Small intestine (tissue), 16 donors: ENCODE measurements at places on chromosomes 6 and 20. TPM values are rescaled to one million over a fixed set of nuclear protein-coding genes. Genes with fewer than 3 reads are reported as not detected.

DNA sequence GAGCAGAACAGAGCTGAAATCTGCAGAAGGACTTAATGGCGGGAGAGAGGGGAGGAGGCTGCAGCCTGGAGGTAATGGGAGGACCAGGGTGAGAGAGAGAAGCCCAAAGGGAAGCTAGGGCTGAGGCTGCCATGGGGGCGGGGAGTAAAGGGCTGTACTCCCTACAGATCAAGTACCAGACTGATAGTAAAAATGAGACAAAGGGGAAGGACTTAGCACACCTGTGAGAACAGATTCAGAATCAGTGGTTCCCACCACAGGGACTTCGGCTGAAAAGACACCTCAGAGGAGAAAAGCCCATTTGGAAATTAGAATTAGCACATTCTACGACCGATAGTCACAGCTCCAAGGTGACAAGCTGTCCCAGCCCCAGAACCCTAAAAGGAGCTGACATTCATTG lies 6.4 kb upstream of the TBXT start:
- DNase-seq: no peak

- DNase-seq: no peak
Observed at GRCh38 chr6:77715588-77715987, 62.7 kb downstream of the MEI4 start.

DNA sequence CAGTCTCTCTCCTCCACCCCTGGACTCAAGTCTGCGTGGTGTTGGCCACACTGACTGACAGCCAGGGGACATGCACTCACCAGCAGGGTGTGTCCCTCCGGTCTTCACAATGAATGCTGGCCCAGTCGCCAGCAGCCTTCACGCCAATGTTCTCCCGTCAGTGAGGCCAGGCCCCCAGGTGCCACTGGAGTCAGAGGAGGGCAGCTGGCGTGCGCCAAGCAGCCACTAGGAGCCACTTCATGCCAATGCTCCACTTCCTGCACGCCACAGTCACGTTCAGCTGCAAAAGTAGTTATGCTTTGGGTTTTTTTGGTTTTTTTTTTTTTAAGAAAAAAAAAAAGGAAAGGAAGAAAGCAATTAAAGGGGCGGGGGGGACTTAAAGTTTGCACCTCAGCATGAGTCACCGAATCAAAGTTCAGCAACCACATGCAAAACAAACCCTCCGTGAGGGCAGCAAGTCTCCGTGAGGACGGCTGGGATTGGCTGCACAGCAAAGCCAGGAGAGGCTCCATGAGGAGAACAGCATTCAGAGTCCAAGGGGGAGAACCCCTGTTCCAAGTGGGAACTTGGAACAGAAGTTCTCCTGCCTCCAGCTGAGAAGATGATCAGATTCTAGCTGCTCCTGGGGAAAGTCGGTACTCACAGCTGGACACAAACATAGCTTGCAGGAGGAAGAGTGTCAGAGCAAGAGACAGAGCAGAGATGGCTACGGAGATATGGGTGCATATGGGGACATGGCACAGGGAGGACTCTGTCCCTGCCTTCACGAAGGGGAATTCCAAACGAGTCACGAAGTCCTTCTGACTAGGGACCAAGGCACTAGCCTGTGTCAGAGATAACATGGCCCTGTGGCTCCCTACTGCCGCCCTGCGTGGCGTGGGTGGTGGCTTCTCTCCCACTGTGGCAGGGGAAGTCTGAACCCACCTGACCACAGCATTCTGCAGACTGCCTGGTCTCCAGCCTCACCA lies at the start of gene ZC3H12D:
TSS of gene ZC3H12D (minus strand) at position 282 of the 968 bp plus-strand sequence. CDS start 10,471 bp downstream, outside the sequence.
- DNase-seq: peak; percentile 96

DNA sequence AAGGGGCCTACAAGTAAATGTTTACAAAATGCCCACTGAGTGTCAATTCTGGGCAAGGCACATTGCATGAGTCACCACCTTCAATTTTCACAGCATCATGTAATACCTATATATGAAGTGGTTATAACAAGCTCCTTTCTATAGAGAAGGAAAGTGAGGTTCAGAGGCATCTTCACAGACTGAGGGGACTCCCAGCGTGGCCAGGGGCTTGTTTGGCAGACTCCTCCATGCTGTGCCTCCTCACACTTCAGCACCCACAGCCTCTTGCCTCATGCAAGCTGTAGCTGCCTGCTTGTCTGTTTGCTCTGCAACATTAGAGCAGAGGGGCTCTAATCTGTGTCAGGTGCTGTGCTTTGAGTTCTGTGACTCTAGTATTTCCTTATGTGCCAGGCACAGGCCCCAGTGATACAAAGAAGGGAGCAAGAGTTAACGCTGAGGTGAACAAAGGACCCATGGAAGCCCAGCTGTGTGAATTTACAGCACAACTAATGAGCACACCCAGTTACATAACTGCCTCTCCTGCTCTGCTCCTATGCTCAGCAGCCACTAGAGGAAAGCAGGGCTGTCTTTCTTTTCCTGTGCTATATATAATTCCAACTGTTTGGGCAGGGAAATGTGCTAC lies 72.3 kb downstream of the ZHX3 start:
- DNase-seq: no peak

- DNase-seq: no peak
Observed at GRCh38 chr20:44097521-44098255, 89.3 kb downstream of the JPH2 start.

- DNase-seq: no peak
Observed at GRCh38 chr20:37755665-37756064, 61.8 kb downstream of the CTNNBL1 start.

- no peak for DNase-seq
Observed at GRCh38 chr6:150899231-150899630, 33.7 kb downstream of the MTHFD1L start.

COL19A1 gene
- polyA plus RNA-seq: not detected

PKIB gene
- polyA plus RNA-seq: 80.5 TPM
